ENCODE measurements at places on chromosomes 1 and 21. TPM values are rescaled to one million over a fixed set of nuclear protein-coding genes. Genes with fewer than 3 reads are reported as not detected.

- DNase-seq: no peak
- H3K27ac ChIP-seq: no peak overlapping the region
- no peaks in the 10 kb centered on the region for H3K36me3 ChIP-seq
- no peaks in the 10 kb centered on the region for H3K4me1 ChIP-seq
- H3K27me3 ChIP-seq: no peaks in the 10 kb centered on the region
Measured at GRCh38 chr1:86030180-86030579, 126.4 kb downstream of the COL24A1 start.

- no peak for DNase-seq
- no peaks in the 10 kb centered on the region for H3K4me1 ChIP-seq
- H3K27ac ChIP-seq: no peak overlapping the region
- no peak overlapping the region for H3K4me3 ChIP-seq
- no peaks in the 10 kb centered on the region for H3K36me3 ChIP-seq
Measured at GRCh38 chr21:43298546-43299440, 128.1 kb downstream of the SIK1 start.

GRCh38 chr1:26887125-26887524 lies 3.0 kb downstream of the GPN2 start:
- H3K36me3 ChIP-seq: peaks cover 70% of the 10 kb centered on the region
- no peaks in the 10 kb centered on the region for H3K27me3 ChIP-seq
- no peak overlapping the region for H3K27ac ChIP-seq
- H3K4me3 ChIP-seq: no peak overlapping the region
- DNase-seq: no peak

DNA sequence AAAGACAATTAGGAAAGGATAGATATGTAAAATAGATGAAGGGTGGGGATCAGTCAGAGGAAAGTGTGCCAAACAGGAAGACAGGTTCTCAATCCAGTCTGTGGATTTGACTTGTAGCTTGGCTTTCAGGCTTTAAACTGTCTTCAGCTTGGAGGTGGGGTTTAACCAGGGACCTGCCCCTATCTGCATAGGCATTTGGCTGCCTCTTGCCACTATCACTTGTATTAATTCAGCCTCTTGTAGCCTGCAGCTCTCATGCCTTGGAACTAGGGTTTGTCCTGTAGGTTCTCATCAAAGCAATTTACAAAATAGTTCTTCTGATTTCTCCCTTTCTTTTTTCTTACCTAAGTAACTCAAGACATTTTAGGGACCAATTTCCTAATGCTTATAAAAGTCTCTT lies 88.8 kb upstream of the PAXBP1 start:
- no peak for DNase-seq
- H3K27me3 ChIP-seq: no peaks in the 10 kb centered on the region
- no peaks in the 10 kb centered on the region for H3K4me1 ChIP-seq
- no peak overlapping the region for H3K27ac ChIP-seq

- H3K4me1 ChIP-seq: peaks cover 4% of the 10 kb centered on the region
- H3K27ac ChIP-seq: no peak overlapping the region
- DNase-seq: no peak
- H3K36me3 ChIP-seq: no peaks in the 10 kb centered on the region
Measured at GRCh38 chr1:216896146-216896545, 172.9 kb upstream of the ESRRG start.

GRCh38 chr1:10736634-10737586 lies 59.5 kb downstream of the CASZ1 start:
- no peaks in the 10 kb centered on the region for H3K4me1 ChIP-seq
- H3K4me3 ChIP-seq: no peak overlapping the region
- no peak for DNase-seq
- H3K27me3 ChIP-seq: no peaks in the 10 kb centered on the region
- H3K27ac ChIP-seq: no peak overlapping the region
- H3K36me3 ChIP-seq: no peaks in the 10 kb centered on the region

DNA sequence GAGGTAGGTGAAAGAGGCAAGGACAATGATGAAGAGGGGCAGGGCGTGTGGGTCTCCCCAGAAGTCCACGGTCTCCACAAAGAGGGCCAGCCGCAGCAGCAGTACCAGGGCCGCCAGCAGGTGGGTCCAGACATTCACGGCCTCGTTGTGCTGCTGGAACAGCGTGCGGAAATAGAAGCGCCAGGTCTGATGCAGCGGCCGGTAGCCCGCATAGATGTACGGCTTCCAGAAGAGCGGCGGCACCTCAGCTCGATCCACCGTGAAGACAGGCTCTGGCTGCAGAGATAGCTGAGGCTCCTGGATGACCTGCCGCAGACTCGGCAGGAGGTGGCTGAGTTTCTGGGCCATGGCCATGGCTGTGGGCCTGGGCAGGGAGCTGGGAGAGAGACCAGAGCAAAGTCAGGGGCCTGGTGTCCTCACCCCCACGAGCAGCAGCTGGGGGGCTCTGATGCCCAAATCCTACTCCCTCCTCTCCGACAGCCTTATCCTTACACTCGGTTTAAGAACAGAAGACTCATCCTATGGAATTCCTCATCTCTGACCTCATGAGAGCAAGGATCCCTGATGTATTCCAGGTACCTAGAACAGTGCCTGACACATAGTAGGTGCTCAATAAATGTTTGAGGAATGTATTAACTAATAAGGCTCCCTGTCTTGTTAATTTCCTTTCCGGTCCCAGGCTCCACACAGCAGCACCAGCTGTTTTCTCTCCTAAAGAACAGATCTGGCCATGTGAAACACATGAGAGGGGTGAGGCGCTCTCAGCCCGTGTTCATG lies 4.4 kb upstream of the AUNIP start:
- H3K36me3 ChIP-seq: no peaks in the 10 kb centered on the region
- no peak for DNase-seq
- H3K4me1 ChIP-seq: no peaks in the 10 kb centered on the region
- H3K4me3 ChIP-seq: no peak overlapping the region
- H3K27ac ChIP-seq: no peak overlapping the region

DNA sequence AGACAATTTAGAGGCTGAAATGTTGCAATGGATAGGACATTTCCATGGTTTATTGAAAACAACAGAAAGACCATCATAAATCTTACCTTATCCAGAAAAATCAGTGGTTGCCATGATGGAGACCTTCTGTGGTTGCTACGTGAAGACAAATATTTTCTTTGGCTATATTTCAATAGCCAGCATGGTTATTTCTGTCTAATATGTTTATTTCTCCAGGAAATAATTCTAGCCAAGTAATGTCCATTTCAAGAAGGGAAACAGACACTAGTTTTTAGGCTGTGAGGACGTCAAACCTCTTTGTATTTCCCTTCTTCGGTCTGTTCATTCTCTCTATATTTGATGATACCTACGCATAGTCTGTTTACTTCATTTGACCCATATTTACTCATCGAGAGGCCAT lies 49.2 kb upstream of the NFASC start:
- no peaks in the 10 kb centered on the region for H3K36me3 ChIP-seq
- DNase-seq: no peak
- no peak overlapping the region for H3K27ac ChIP-seq
- peaks cover 7% of the 10 kb centered on the region for H3K27me3 ChIP-seq
- H3K4me3 ChIP-seq: no peak overlapping the region
- no peaks in the 10 kb centered on the region for H3K4me1 ChIP-seq

The ESPN gene
- 10.5 TPM for total RNA-seq

The SLC1A7 gene
- 1.7 TPM for total RNA-seq

DNA sequence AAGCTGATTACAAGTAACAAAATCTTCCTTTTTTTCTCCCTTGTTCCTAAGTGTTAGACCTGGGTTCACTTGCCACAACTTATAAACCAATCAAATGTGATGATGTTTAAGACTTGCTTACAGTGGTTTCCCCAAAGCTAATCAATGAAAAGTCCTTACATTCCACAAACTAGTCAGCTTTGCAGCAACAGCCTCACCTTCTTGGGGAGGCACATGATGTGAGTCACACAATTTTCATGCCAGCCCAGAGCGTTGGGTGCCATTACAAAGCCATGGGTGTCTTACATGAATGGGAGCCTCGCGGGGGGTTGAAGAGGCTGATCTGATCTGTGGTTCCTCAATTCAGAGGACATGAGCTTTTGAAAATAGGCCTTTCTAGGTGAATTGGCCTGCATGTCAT lies 91.6 kb upstream of the UBE2U start:
- no peaks in the 10 kb centered on the region for H3K36me3 ChIP-seq
- H3K27me3 ChIP-seq: no peaks in the 10 kb centered on the region
- no peak overlapping the region for H3K4me3 ChIP-seq
- no peak overlapping the region for H3K27ac ChIP-seq
- peaks cover 5% of the 10 kb centered on the region for H3K4me1 ChIP-seq
- peak; percentile 41 for DNase-seq

DNA sequence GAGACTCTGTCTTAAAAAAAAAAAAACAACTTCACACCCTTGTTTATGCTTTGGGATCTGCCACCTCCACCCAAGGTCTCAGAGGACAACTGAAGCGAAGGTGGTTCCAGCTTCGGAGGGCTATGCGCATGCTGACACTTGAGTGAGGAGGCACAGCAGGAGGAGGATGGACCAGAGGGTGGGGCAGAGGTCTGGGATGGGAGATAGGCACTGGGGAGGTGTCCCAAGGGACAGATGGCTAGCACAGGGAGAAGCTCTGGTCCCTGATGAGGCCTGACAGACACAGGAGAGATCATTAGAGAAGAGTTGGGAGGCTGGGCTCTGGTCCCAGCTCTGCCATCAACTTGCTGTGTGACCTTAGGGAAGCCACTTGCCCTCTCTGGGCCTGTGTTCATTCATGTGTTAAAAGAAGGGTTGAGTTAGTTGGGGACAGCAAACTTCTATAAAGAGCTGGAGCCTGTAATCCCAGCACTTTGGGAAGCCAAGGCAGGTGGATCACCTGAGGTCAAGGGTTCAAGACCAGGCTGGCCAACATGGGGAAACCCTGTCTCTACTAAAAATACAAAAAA lies 16.8 kb downstream of the E2F2 start:
- H3K27me3 ChIP-seq: no peaks in the 10 kb centered on the region
- no peaks in the 10 kb centered on the region for H3K4me1 ChIP-seq
- H3K36me3 ChIP-seq: peaks cover 4% of the 10 kb centered on the region
- no peak for DNase-seq

DNA sequence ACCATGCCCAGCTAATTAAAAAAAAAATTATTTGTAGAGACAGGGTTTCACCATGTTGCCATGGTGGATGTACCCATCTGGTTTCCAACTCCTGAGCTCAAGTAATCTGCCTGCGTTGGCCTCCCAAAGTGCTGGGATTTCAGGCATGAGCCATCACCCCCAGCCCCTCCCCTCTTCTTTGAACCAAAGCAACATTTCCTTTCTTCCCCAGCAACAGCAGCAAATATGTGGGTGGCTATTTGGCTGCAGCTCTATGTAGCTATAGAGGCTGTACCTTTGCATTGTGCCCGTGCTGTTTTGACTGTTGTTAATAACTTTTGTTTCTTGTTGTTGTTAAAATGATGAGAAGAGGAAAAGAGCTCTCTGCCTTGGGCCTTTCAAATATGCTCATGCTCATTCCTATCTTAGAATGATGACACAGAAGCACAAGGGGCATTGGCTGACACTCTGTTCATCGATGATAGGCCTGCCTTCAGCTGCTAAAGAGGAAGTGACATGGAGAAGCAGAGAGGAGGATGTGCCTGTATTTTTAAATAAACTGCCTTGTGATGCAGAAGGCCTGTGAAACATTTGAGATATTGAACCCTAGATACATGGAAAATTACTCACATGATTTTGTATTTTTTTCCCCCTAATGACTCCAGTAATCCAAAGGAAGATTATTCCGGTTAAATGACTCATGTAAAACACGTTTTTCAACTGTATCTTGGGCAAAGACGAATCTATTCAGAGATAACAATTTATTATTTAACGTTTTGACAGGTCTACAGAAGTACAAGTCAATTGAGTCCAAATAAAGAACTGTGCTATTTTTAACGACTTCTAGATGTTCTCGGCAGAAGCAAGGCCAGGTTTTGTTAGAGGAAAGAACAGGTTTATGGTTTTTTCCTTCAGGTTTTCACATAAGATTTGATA lies 20.5 kb upstream of the XPR1 start:
- H3K27me3 ChIP-seq: no peaks in the 10 kb centered on the region
- no peak overlapping the region for H3K4me3 ChIP-seq
- DNase-seq: no peak
- H3K4me1 ChIP-seq: peaks cover 11% of the 10 kb centered on the region

The SELP gene
- not detected for total RNA-seq

GRCh38 chr1:84000954-84001495 lies 2.1 kb upstream of the TTLL7 start:
- H3K4me3 ChIP-seq: no peak overlapping the region
- no peaks in the 10 kb centered on the region for H3K36me3 ChIP-seq
- no peak for DNase-seq
- H3K4me1 ChIP-seq: no peaks in the 10 kb centered on the region

DNA sequence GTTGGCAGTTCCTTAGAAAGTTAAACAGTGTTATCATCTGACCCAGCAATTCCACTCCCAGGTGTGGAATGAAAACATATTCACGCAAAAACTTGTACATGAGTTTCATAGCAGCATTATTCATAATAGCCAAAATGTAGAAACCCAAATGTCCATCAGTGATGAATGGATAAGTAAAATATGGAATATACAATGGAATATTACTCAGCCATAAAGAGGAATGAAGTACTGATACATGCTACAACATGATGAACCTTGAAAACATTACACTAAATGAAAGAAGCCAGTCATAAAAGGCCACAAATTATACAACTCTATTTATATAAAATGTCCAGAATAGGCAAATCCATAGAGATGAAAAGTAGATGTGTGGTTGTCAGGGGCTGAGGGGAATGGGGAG lies 53.5 kb downstream of the RRAGC start:
- H3K36me3 ChIP-seq: no peaks in the 10 kb centered on the region
- H3K27me3 ChIP-seq: peaks cover 91% of the 10 kb centered on the region
- H3K4me1 ChIP-seq: no peaks in the 10 kb centered on the region

DNA sequence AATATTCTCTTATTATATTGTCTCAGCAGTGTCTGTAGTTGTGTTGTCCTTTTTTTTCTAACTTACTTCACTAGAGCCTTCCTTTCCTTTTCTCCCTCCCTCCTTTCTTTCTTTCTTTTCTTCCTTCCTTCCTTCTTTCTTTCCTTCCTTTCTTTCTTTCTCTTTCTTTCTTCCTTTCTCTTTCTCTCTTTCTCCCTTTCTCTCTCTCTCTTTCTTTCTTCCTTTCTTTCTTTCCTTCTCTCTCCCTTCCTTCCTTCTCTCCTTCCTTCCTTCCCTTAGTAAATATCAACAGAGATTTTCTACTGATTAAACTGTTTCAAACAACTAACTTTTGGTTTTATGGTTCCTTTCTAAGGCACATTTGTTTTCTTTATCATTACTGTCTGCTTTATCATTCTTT lies 43.1 kb upstream of the PGBD5 start:
- H3K36me3 ChIP-seq: no peaks in the 10 kb centered on the region
- no peak for DNase-seq
- no peaks in the 10 kb centered on the region for H3K4me1 ChIP-seq

The CELA2B gene
- total RNA-seq: not detected

- H3K36me3 ChIP-seq: peaks cover 30% of the 10 kb centered on the region
- H3K27ac ChIP-seq: no peak overlapping the region
- peaks cover 10% of the 10 kb centered on the region for H3K4me1 ChIP-seq
Measured at GRCh38 chr21:45289134-45289533, 1.4 kb upstream of the POFUT2 start.

GRCh38 chr1:115988953-115989352 lies 12.6 kb downstream of the SLC22A15 start:
- no peak for DNase-seq
- H3K27ac ChIP-seq: no peak overlapping the region
- H3K36me3 ChIP-seq: peaks cover 35% of the 10 kb centered on the region
- H3K4me3 ChIP-seq: no peak overlapping the region
- H3K4me1 ChIP-seq: no peaks in the 10 kb centered on the region

The SLC25A34 gene
- total RNA-seq: 0.74 TPM
